Stimulated activated CD4-positive, alpha-beta T cell treated with anti-CD3 and anti-CD28 coated beads, TNF-alpha, amount 100 ng/mL, for 48 hours (primary cell): ENCODE measurements at places on chromosomes 12 and 14.

GRCh38 chr12:47350062-47350408 is 270.3 kb upstream of the AMIGO2 start:
- no peak for DNase-seq

DNA sequence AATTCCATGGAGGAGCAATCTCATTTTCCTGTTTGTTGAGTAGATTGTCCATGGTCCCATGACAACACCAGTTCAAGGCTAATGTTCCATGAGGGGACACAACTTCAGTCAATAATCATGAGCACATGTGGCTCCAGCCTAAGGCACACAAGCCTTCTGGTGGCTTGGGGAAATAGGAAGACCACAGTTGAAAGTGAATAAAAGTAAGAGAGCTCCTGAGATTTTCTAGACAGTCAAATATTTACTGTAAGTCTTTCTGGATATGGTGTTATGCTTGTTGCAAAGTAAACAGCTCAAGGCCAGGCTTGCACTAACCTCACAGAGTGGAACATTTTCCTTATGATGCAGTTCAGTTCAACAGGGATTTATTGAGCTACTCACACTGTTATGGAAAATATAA is 206.9 kb upstream of the SLC38A2 start:
- DNase-seq = no peak

DNA sequence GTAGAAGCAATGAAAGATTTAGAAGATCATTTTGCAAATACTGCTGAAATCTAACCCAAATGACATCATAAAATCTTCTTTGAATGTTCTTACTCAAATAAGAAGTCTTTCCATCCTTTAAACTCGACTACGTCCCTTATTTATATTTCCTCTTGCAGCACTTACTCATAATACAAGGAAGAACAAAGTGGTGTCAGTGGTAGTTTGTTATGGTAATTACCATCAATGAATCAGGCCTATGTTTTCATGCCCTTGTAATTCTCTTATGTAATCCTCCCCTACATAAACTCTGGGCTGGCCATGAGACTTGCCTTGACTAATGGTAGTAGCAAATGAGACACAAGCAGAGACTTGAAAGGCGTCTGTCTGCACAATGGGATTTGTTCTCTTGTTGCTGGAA is 17.0 kb downstream of the EEA1 start:
- no peak for DNase-seq

GRCh38 chr14:100110816-100111215 is 45.6 kb downstream of the EVL start:
- DNase-seq = no peak

- DNase-seq = no peak
These were observed 12.2 kb downstream of the AGAP2 start for GRCh38 chr12:57726151-57726883.

DNA sequence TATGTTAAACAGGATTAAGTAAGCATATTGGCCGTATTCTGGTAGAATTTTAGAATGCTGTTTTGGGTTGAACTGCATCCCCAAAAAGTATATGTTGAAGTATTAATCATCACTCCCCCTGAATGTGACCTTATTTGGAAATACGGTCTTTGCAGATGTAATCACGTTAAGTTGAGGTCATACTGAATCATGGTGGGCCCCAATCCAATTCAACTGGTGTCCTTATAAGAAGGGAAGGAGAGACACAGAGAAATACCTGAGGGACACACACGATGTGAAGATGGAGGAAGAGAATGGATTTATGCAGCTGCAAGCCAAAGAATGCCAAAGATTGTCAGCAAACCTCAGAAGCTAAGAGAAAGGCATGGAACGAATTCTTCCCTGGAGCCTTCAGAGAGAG is 268.6 kb downstream of the ITPR2 start:
- DNase-seq = no peak

GRCh38 chr12:45208604-45209487 is 7.0 kb upstream of the ANO6 start:
- DNase-seq = no peak

GRCh38 chr12:38543151-38543550 is 226.6 kb downstream of the ALG10B start:
- no peak for DNase-seq

- DNase-seq = no peak
These were observed 8.0 kb downstream of the KLHL33 start for GRCh38 chr14:20428010-20428365.

DNA sequence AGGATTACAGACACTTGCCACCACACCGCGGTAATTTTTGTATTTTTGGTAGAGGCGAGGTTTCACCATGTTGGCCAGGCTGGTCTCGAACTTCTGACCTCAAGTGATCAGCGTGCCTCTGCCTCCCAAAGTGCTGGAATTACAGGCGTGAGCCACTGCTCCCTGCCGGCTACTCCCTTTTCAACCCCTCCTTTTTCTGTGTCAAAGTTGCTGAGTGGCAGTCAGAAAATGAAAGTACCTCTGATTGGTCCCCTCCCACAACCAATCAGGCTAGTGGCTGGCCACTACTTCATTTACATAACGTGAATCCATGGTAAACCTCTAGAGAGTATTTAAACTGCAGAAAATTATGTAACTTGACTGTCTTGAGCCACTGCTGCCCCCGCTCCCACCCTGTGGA is 5.9 kb downstream of the RESF1 start:
- no peak for DNase-seq

DNA sequence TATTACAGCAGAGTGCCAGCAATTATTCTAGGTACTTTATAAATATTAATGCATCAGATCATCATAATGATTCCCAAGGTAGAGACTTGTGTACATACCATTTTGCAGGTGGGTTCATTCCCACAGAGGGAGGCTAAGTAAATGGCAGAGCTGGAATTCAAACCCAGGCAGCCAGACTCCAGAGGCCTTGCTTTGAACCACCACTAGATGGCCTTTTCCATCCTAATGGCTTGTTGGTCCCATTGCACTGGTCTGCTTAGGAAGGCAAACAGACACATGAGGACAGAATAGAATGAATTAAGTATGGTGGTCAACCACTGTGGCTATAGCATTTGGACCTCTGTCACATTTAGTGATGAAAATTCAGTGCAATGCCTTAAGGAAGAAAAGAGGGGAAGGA is 158.7 kb downstream of the METTL25 start:
- DNase-seq = no peak

DNA sequence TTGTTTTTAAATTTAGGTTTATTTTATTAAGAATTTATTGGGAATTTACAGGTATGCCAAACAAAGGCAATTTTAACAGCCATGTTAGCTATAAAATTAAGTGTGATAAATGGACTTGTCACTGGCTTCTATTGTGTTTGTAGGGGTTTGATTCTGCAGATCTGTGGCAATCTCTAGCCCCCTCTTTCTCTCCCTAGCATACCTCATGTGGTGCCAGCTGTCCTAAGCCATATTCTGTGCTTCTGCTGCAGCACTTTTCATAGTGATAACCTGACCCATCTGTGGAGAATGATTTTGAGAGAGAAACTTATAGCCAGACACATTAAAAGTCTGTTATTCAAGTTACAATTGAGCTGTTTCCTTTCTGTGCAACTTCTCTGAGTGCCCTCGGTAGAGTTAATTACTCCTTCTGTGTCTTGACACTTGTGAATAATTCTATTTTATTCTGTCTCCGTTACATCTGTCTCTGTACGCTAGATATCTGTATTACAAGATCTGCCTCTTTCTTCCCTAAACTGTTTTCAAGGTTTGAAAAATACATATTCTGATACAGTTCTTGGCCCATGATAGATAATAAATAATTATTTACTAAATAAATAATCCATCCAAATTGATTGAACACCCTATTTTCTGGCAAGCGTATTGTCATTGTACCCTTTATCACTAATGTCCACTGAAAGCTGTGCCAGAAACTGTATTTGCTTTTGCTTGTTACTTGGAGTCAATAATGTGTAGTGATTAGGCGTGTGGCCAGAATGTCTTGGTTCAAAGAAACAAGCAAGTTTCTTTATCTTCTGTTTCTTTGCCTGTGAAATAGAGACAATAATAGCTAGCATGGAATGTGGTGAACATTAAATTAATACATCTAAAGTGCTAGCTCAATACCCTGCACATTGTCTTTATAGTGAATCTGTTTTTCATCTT is 40.0 kb downstream of the FRS2 start:
- DNase-seq = no peak

DNA sequence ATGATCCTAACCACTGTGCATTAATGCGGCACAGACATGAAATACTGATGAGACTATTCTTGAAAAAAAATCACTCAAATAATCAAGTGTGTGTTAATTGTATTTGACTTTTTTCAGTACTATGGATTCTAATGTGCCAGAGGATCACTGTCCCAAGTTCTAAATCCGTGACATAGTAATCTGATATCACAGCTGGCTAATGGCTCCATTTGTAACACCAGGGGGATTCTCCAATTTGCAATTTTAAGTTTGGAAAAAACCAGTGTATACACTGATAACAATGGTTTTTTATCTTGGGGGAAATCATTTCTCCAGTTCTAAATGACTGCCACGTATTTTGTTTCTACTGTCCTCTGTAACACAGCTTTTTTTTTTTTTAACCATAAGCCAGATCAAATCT is 33.0 kb downstream of the MPHOSPH9 start:
- DNase-seq = no peak

GRCh38 chr12:52871291-52872039 is 22.7 kb upstream of the KRT78 start:
- DNase-seq = no peak

GRCh38 chr12:49882248-49882850 is 21.4 kb downstream of the FAIM2 start:
- no peak for DNase-seq

DNA sequence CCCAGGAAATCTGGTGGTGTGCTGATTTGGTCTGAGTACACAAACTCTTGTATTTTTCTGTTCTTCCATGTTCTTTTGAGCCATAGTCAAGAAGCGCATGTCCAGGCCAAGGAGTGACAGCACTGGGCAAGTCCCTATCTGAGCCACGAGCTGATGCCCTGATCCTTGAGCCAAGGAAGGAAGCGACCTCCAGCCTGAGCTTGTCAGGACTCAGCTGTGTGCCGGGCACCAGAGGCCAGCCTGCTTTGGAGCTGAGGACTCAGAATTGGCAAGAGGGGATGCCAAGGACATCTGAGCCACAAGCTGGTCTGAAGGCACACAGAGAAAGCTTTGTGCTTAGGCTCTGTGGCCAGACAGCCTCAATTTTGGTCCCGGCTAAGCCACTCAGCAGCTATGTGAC is 52.6 kb downstream of the GALNT16 start:
- DNase-seq = no peak

DNA sequence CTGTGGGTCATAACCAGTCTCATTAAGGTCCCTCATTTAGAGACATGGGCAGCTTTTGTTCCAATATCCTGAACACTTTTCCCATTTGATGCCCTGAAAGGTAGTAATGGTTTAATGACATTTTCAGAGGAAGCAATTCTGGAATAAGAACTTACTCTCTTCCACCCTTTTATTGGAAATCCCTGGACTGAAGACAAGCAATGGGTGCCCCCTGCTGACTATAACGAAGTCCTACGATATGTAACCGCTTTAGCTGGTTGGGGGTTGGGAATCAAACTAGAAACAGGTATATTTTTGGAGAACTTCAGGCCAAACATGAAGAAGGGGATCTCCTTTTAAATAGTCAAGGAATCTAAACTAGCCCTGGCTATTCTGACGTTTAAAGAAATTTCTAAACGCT is 20.5 kb downstream of the SARNP start:
- no peak for DNase-seq

GRCh38 chr12:76692846-76693245 is 71.1 kb upstream of the ZDHHC17 start:
- no peak for DNase-seq

GRCh38 chr14:61973981-61974380 is 211.8 kb downstream of the SNAPC1 start:
- no peak for DNase-seq

DNA sequence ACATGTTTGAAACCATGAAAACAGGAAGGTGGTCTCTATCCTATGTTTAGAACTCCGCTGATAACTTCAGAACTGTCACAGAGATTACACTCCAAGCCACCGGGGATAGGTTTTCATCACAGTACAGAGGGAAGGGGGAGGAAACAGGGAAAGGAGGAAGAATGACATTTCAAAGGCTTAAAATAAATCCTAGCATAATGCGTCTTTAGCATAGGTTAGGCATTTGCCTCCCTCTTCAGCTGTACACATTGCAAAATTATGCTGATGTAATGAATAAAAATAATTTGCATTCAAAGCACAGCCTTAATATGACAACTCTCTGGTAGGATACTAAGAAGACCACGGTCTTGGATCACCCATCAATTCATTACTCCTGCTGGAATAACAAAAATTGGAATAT is 54.3 kb upstream of the PYGL start:
- DNase-seq = no peak

- DNase-seq = no peak
These were observed 157.4 kb downstream of the STXBP6 start for GRCh38 chr14:24892497-24893051.

- no peak for DNase-seq
These were observed 137.2 kb upstream of the MAP1LC3B2 start for GRCh38 chr12:116421785-116422538.

GRCh38 chr12:6542209-6543009 is 8.1 kb downstream of the GAPDH start:
- DNase-seq = no peak

GRCh38 chr12:68532204-68532886 is 78.4 kb upstream of the RAP1B start:
- DNase-seq = no peak

GRCh38 chr14:63671987-63672386 is 30.3 kb upstream of the WDR89 start:
- no peak for DNase-seq

DNA sequence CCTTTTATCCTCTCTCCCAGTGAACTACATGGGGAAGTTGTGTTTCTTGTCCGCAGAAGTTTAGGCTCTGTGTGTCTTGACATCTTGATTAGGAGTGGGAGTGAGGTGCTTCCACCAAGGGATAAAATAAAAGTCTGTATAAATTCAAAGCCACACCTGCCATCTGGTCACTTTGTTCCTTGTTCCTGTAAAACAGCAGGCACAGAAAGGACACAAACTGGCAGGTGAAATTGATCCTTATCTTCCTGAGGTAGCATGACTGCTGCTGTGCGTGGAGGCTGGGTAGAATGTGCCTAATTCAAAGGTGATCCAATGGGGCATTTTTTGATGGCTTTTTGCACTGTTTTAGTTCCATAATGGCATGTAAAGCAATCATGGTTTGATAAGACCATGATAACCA is 104.3 kb upstream of the KITLG start:
- no peak for DNase-seq
